ENCODE measurements at places on chromosomes 2 and 18. TPM values are rescaled to one million over a fixed set of nuclear protein-coding genes. Genes with fewer than 3 reads are reported as not detected.

DNA sequence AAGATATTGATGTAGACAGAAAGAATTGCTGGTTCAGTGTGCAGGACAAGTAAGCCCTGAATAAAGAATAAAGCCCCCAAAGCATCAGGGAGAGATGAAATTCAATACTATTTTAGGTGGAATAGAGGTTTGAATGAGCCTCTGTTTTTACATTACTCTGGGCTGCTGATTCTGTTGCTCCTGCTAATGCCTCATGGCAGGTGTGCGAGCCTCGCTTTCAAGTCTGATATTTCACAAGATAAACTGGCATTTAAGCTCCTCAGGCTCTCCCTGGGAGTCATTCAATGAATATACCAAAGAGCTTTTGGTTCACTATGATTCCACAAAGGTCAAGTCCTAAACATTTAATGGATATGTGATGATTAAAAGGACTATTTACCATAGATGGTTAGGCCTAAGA is 601.0 kb upstream of the SLC39A10 start:
- DNase-seq = no peak

DNA sequence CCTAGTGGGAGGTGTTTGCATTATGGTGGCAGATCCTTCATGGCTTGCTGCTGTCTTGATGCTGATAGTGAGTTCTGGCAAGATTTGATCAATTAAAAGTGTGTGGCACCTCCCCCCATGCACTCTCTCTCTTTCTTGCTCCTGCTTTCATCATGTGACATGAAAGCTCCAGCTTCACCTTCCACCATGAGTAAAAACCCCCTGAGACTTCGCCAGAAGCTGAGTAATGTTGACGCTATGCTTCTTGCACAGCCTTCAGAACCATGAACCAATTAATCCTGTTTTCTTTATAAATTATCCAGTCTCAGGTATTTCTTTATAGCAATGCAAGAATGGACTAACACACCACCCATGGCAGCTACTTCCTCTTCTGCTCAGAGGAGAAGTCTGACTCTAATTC is 2181.4 kb upstream of the PIK3C3 start:
- DNase-seq = no peak

- no peak for DNase-seq
These were observed 49.5 kb downstream of the TGIF1 start for GRCh38 chr18:3499501-3499900.

- no peak for DNase-seq
These were observed 30.7 kb downstream of the GPD2 start for GRCh38 chr2:156466739-156467405.

DNA sequence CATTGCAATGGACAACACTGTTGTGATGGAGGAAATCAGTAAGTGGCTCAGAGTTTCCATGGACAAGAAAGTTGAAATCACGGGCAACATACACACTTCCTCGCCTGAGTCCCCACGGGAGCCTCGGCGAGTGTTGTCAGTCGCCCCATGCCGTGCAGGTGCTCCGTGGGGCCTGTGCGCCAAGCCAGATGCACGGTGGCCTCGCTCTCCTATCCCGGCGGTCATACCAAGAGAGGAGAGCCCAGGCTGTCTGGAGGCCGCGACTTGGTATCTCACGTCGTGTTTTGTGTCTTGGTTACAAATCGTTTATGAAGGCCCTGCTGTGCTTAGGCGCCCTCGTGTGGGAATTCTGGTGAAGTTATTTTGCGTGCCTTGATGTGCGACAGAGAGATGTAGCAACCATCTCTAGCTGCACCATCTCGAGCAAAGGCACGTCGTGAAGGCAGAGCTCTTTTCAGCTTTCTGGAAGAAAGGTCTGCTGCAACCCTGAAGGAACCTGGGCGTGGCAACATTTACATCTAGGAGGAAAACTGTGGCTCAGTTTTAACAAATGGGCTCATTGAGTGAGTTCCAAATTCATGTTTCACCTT is 21.8 kb downstream of the ATG4B start:
- peak; percentile 29 for DNase-seq

DNA sequence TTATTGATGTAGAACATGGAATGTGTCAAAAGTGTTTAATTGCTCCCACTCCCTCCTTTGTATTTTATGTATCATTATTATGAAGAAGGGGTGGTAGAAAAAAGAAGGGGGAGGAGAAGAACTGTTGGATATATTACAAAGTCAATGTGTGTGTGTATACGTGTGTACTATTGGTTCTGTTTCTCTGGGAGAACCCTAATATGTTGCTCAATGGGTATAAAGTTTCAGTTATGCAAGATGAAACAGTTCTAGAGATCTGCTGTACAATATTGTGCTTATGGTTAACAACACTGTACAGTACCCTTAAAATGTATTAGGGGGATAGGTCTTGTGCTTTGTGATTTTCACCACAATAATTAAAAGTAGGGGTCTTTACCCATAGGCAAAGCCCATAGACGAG is 58.1 kb upstream of the ZC3H15 start:
- no peak for DNase-seq

- DNase-seq = no peak
These were observed 17.0 kb downstream of the TTLL4 start for GRCh38 chr2:218727502-218728165.

DNA sequence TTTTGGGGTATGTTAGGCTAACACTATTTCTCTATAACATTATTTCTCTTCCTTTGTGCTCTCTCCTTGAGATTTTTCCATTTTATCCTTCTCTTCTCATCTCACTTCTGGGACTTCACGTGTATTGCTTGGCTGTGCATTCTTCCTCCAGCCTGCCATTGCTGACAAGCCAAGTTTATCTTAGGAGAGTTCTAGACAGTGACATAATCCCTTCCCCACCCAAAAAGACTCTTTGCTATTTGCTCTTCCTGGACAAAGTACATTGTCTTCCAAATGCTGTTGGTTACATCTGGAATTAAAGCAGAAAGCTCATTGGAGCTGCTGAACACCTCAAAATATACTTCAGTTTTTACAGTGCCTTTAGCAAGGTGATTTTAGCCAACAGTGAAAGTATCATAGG is 8.9 kb downstream of the TSPYL6 start:
- no peak for DNase-seq

DNA sequence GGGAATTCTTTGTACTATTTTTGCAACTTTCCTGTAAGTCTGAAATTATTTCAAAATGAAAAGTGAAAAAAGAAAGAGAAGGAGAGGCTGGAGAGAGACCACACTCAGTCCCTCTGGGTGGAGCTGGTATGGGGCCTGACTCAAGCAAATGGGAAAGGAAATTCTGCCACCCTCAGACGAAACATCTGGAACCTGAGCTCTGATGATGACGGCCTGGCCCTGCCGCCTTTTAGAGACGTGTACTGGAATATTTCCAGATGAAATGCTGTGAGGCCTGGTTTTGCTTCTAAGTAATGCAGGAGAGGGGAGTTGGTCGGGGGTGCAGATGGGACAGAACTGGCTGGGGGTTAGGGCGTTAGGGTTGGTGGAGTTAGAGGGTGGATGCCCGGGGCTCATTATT is 57.4 kb upstream of the GLI2 start:
- DNase-seq = no peak

GRCh38 chr18:76805221-76805620 is 17.1 kb upstream of the ZNF236 start:
- DNase-seq = no peak

- DNase-seq = no peak
These were observed 669.5 kb upstream of the REG3G start for GRCh38 chr2:78355967-78356366.

DNA sequence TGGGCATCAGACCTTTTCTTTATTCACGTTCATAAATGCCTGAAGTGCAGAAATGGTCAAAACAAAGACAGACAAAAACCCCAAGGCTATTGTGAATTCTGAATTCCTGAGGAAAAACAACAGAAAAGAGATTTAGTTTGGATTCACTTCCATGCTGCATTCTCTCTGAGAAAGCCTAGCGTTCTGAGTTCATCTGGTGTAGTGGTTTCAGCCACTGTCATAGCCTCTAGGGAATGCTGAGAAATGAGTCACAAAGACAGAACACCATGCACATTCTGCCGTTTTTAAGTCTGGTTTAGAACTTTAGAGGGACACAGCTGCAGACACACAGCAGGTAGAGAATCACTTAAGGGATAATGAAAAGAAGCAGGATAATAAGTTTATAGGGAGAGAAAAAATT is 93.8 kb downstream of the LRP1B start:
- no peak for DNase-seq

GRCh38 chr2:104855221-104856085 is 1.5 kb downstream of the POU3F3 start:
- DNase-seq = no peak

GRCh38 chr2:161972866-161973265 is 101.1 kb downstream of the DPP4 start:
- DNase-seq = no peak

GRCh38 chr18:6776188-6776587 is 46.7 kb downstream of the ARHGAP28 start:
- DNase-seq = peak; percentile 88

DNA sequence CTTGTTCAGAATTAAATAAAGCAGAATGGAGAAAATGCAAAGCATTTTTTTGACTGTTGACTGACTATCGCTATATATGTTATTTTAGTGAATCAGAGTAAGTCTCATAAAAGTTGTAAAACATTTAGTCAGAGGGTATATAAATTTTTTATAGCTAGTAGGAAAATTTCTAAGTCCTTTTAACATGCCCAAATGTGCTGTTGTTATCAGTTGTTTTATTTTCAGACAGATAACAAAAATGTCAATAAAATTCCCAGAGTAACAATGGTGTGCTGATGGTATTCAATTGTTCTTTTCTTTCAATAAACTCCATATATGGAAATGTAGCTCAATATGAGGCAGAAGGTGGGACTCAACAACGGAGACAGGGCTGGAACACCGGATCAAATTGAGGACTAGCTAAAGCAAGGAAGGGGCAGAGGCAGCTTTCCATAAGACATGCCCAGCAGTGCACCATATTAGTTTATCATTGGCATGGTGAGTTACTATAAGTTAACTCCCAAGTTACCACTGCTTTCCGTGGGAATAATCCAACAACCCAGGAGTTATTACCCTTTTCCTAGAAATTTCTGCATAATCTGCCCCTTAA is 26.6 kb downstream of the GULP1 start:
- DNase-seq = no peak

DNA sequence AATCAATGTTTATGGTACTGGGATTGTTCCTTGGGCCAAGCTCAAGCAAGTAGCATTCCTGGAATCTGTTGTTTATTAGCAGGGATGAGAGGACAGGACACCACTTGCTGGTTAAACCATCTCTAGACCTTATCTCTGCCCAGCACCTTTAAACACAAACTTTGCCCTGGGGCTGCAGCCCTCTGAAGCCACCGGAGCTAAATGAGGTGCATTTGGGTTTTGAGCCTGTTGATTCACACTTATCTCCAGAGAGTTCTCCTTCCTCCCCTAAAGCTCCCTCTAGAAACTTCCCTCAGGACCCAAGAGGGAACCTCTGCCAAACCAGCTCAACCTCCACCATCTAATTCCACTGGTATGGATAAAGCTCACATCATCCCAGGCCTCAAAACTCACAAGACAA is 94.8 kb upstream of the EPAS1 start:
- DNase-seq = no peak

DNA sequence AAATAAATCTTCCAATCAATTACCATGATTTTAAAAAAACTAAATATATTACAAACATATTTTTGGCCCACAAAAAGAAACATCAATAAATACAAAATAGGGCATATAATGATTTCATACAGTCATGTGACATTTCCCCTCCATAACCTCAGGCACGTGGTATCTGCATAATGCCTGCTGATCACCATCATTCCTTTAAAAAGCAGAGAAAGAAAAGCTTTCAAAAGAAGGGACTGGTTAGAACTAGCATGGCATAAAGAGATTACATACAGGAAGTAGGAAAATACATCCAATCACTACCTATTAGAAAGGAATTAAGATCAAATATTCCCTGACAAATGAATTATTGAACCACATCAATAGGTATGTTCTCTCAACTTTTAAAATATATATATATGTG is 83.5 kb downstream of the INO80D start:
- DNase-seq = no peak

- DNase-seq = no peak
These were observed 1.3 kb upstream of the KCMF1 start for GRCh38 chr2:84969511-84970209.

DNA sequence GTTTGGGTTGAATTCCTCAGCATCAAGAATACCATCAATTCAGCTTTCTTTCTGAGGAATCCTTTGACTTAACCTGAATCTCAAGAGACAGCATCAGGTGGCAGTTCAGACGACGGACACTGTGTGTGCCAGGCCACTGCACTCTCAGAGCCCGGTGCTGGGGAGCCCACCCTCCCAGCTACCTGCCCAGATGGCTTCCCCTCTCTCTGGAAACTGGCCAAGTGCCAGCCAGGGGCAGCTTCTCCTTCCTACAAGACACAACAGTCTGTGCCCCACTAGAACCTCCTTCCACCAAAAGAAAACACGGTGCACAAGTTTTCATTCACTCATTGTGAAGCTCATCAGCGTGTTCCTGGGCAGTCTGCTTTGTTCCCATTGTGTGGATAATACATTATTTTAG is 28.5 kb downstream of the MAL start:
- no peak for DNase-seq

DNA sequence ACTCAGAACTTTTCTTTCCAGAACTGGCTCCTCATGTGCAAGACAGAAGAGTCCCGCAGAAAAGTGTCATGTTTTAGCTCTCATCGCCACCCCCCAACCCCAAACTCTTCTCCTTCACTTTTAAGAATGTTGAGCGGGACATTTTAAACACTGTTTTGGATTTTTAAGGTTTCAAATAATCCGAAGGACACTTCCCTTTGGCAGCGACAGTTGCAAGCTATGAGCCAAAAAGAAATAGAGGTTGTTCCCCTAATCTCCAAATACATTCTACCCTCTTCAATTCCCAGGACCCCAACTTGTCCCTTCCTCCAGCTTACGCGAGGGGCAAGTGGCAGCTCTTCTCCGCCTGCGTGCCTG is 678 bp upstream of the UBE2E3 start:
- DNase-seq = no peak

GRCh38 chr2:15939854-15940660 is at the start of gene MYCN:
TSS of gene MYCN (plus strand) at chr2:15940550. CDS start at chr2:15942065, 1,515 bp downstream.
- no peak for DNase-seq

DNA sequence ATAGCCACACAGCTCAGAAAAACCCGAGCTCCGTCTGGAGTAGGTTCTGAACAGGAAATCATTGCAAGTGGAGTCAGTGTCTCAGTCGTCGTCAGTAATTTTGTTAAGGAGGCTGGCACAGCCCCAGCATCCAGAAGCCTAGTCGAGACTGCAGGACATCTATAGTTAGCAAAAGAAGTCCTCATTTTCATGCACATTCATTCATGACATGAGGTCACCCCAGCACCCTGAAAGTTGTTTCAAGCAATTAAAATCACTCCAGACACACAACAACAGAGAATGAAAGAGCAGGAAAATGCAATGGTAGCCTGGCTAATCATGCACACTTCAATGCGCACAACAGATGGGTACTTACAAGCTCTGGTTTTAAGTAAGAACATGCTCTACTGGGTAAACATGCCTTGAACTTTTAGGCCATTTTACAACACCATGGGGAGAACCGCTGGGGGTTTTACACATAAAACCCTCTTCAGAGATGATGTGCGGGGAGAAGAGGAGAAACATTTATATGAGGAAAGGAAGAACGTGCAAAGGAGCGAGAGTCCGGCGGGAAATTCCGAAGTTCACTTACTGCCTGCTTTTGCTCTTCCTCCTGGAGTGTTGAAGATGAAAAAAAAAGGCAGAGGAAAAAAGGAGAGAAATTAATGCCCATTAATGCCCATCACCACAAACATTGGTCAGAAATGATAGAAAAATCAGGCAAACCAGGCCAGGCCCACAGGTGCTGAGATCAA is 77.4 kb upstream of the DNMT3A start:
- no peak for DNase-seq

CTAGE1 gene
- polyA plus RNA-seq = 0.05 TPM

SLC38A11 gene
- 0.52 TPM for polyA plus RNA-seq

HOXD12 gene
- not detected for polyA plus RNA-seq

DSC3 gene
- 0.02 TPM for polyA plus RNA-seq

CFC1 gene
- not detected for polyA plus RNA-seq

UGT1A3 gene
- not detected for polyA plus RNA-seq

ACADL gene
- not detected for polyA plus RNA-seq
